ENCODE measurements at places on chromosomes 3 and 15.

- no peak for DNase-seq
Observed at GRCh38 chr3:56629451-56629850, 53.6 kb downstream of the TASOR start.

GRCh38 chr3:47578691-47579632 lies at the start of gene CSPG5:
Gene CSPG5, minus strand, starts transcription at chr3:47578865. Its CDS starts 172 bp downstream, at chr3:47578693.
- no peak for DNase-seq

DNA sequence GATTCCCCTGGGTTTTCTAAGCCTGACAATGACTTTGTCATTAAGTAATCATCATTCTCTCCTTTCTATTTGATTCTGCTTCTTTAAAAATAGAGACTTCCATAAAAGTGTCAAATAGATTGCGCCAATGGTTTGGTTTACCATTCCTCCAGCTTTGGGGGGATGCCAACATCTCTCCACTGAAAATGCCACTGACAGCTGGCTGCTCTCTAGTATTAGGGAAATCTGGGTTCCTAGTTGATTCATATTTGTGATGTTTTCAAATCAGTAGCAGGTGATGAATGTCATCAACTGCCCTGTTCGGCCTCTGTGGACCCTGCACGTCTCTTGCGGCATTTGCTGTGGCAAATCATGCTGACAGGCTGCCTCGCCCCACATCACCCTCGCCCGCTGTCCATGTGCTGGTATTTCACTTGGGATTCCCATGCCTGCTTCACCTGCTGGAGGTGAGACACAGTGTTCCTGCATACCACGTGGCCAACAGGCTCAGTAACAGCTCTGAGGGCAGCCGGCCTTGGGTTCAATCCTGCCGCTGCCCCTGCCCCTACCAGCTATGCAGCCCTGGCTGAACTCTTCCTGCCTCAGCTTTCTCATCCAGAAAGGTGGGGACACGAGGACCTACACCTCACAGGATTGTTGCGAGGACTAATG lies 28.1 kb downstream of the ZXDC start:
- DNase-seq: no peak

- peak; percentile 42 for DNase-seq
Observed at GRCh38 chr15:42581272-42581730, 5.9 kb downstream of the STARD9 start.

DNA sequence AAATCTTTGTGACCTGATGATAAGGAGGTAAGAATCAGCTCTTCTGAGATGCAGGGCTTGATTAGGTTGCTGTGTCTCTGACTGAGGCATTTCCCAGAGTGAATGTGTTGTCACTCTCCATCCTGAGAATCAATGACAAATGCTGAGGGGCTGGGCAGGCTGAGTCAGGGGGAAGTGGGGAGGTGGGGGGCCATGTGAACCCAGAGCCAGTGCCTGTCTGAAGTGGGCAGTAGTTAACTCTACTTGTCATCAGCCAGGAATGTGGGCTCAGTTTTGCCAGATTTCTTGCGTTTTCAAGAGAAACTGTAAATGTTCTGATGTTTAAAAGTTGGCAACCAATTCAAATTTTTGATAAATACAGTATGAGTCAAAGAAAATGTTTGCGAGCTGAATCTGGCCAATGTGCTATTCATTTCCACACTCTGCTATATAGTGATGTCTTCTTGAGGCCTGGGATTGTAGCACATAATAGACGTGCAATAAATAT lies 3.1 kb upstream of the BNC1 start:
- no peak for DNase-seq

DNA sequence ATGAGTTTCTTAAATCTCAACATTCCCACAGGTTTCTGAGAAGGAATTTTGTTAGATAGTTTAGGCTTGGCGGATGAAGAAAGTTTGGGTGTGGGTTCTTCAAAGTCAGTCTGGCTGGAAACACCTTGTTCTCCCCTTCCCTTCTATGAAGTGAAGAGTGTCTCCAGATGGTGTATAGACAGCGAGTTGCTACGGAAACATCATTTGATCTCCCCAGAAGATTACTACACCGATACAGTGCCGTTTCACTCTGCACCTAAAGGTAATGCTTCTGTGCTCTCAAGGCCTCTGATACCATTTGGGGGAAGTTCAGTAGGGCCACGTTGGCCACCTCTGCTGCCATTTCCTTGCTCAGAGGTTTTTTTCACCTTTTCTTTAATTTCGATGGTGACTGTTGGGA lies 20.6 kb downstream of the DLEC1 start:
- DNase-seq: no peak

- DNase-seq: no peak
Observed at GRCh38 chr3:122394173-122394572, 10.2 kb downstream of the FAM162A start.

DNA sequence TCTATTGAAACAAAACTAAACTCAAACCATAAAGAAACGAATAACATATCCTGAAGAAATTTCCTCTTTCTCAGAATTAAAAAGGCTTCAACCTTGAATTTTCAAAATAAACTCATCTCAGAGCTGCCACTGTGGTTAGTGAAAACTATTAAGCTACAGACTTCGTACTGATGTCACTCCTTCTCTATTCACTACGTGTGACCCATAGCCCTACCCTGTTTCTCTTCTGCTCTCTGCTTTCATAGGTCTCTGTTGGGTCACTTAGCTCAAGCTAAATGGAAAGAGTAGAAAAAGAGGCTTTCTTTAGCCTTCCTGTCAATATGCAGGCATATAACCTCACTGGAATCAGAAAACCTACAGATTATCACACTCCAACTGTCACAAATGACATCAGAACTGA lies 126.6 kb upstream of the MME start:
- no peak for DNase-seq

DNA sequence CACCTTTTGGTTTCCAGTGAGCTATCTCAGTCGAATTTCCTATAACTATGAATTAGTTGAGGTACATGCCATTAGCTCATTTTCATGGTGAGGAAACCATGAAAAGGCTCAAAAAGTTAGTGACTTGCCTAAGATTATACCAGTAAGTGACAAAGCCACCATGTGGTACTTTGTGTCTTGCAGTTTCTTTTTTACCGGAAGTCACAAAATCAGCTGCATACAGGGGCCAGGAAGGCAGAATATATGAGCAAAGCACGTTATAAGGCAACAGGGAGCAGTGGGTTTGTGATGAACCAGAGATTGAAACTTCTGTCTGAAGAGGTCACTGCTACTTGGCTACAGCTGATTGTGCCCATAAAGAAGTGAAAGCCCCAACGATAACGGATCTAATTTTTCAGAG lies 50.3 kb downstream of the CMTM8 start:
- no peak for DNase-seq

DNA sequence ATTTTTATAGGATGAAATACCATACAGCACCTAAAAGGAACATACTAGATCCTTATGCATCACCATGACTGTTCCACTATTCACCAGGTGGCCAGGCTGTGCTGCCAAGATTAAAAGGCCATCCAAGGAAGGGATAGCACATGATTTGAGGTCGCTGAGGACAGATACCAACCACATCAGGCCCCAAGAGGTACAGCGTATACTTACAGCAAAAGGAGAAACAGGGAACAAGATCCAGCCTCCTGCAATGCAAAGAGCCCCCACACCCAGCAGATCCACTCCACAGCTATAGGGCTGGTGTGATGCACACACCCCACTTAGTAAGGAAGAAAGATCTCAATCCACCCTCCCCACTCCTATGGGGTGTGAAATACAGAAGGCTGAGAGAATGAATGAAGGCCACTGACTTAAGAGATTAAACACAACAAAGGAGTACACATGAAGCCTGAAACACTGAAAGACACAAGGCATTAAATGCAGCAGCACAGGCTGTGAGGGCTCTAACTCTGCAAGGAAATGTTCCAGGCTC lies 32.0 kb upstream of the ZNF445 start:
- no peak for DNase-seq

- no peak for DNase-seq
Observed at GRCh38 chr3:44411031-44411645, 66.3 kb downstream of the ZNF445 start.

DNA sequence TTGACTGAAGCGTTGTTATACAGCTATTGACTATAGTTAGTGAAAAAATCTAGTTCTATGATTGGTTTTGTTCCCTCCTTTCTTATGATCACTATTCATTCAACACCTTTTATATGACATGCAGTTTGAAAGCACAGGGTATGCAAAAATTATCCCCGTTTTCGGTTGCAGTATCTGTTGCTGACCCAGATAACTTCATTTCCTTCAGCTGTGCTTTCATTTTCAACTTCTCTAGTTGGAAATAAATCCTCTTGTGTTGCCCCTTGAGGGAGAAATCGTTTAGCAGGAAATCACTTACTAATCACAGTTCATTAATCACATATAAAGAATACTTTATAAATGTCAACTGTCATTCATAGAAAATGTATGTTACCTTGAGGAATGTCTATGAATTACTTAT lies 55.1 kb downstream of the MBNL1 start:
- no peak for DNase-seq

GRCh38 chr3:69020424-69020823 lies 6.9 kb upstream of the EOGT start:
- no peak for DNase-seq

All from DMS153 (cell line).